ENCODE measurements at places on chromosomes 16 and 17.

- no peak for DNase-seq
These were observed 2.4 kb downstream of the MAPK7 start for GRCh38 chr17:19380481-19381301.

GRCh38 chr16:87951552-87952538 lies 611 bp downstream of the BANP start:
- peak; percentile 24 for DNase-seq

GRCh38 chr17:28151001-28151400 lies 108.5 kb downstream of the NLK start:
- no peak for DNase-seq

GRCh38 chr17:63546308-63547082 lies 3.8 kb upstream of the DCAF7 start:
- DNase-seq, result no peak

GRCh38 chr17:78993981-78994671 lies 14.4 kb upstream of the LGALS3BP start:
- DNase-seq, result no peak

- DNase-seq, result no peak
These were observed 71.5 kb downstream of the TNFRSF13B start for GRCh38 chr17:16900288-16900882.

GRCh38 chr16:6016530-6017184 lies 919.1 kb upstream of the EEF2KMT start:
- peak; percentile 23 for DNase-seq

GRCh38 chr16:3023415-3023668 lies 400 bp downstream of the HCFC1R1 start:
- DNase-seq, result peak; percentile 85

DNA sequence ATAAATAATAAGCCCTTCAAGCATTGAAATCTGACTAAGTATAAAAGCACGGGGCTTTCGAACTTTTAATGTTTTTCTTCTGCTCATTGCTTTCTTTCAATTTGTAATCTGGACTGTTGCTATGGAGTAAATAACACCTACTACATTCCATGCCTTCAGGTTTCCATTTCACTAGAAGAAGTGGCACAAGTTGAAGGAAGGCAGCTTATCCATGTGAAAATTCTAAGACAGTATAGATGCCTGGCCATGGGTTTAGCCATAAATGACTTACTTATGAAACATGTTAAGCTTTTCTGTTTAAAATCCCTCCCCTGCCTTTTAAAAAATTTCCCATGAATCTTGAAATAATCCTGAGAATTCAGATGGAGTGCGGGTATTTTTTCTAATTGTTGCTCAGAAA lies 30.6 kb downstream of the KCNJ16 start:
- DNase-seq, result no peak
